ENCODE measurements at places on chromosomes 16 and 17.

DNA sequence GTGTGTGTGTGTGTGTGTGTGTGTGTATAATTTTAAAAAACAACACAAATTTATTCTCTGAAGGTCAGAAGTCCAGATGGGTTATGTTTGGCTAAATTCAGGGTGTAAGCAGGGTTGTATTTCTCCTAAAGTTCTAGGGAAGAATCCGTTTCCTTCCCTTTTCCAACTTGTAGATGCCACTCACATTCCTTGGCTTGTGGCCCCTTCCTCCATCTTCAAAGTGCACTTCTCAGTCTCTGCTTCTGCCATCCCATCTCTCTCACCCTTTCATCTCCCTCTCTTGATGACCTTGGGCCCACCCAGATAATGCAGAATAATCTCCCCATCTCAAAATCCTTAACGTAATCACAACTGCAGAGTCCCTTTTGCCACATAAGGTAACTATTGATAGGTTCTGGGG lies 7.8 kb upstream of the TFAP4 start:
- no peak for DNase-seq

GRCh38 chr16:574021-574760 lies 4.4 kb downstream of the PIGQ start:
- DNase-seq: no peak

DNA sequence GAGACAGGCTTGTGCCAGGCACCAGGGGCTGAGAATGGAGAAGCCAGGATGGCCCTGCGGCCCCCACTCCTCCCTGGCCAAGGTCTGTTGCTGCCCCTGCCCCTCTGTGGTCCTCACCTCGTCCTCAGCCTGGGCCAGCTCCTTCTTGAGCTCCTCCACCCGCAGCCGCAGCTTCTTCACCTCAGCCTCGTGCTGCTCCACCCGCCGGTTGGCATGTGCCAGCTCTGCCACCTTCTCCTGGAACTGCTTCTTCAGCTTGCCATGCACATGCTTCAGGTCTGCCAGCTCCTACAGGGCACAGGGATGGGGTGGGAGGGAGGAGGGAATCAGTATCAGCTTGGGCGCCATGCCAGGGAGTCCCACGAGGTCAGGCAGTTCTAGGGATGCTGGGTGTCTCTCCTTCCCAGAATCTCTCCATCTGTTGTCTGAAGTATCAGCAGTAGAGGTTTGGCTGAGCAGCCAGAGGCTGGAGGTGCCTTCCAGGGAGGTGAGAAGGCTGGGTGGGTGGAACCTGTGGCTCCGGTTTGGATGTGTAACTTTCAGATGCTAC lies 20.1 kb downstream of the CCDC102A start:
- DNase-seq: no peak

- peak; percentile 73 for DNase-seq
Observed at GRCh38 chr16:66894948-66895688, 14.8 kb downstream of the PDP2 start.

- peak; percentile 79 for DNase-seq
Observed at GRCh38 chr17:1179818-1180742, at the start of gene ABR. TSS of gene ABR (minus strand) at chr17:1179981. CDS start at chr17:1179727, 254 bp downstream.

DNA sequence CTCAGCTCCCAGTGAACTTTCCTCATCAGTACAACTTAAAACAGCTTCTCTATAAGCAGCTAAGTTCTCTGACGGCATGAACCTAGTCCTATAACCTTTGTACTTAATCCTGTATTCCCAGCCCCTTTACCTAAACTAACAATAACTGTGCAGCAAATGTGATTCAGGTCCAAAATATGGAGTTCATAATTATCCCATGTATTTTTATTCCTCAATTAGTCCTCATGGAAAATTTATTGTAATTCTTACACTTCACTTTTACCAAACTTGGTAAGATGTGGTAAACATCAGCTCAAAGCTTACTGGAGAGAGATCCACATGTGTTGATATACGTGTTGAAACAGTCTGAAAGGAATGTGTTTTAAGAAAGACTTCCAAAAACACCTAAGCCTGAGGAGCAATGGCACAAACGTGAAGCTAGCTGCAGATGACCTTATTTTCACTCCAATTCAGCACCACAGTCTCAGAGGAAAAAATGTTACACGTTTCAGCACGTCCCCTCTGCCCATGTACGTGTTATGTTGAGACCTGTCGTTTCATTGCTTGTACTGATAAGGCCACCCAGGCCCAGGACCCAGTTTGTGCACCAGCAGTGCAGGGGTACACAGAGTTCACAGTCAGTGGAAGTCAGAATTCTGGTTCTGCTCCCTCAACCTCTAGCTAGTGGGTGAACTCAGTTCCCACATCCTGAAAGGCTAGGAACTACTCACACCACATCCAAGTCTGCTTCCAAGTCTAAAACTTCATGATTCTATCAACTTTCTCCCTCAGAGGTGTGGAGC lies 7.1 kb downstream of the USP31 start:
- DNase-seq: no peak

GRCh38 chr16:5205361-5206040 lies 107.9 kb upstream of the EEF2KMT start:
- DNase-seq: no peak

GRCh38 chr17:82808006-82808405 lies 31.8 kb downstream of the ZNF750 start:
- no peak for DNase-seq

DNA sequence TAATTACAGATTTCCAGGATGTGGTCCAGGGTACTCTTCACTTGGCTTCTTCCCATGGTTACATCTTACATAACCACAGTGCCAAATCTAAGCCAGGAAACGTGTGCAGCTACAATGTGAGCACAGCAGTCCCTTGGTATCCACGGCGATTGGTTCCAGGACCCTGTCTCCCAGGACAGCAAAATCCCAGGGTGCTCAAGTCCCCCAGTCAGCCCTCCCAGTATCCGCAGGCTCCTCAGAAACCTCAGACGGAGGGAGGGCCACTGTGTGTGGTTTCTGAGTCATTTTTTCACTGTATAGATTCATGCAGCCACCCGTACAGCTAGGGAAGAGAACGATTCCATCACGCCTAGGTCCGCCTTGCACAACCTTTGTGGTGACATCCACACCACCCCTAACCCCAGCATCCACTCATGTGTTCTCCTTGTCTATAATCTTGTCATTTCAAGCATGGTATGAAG lies 11.1 kb upstream of the ATP2C2 start:
- DNase-seq: no peak

- no peak for DNase-seq
Observed at GRCh38 chr16:27118526-27118925, 51.8 kb downstream of the C16orf82 start.

DNA sequence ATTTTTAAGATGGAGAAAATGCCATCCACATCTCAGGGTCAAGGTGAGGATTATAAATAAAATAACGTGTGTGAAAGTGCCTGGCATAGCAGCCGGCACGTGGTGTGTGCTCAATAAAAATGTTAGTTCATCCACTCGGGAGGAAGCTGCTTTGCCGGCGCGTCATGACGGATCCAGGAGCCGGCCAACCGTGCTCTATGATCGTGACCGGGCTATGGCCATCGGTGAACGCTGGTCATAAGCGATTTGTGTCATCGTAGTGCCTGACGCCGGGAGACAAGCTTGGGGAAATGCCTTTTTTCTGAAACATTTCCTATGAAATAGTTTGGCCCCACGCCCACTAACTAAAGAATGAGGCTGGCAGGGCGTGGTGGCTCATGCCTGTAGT lies 74.0 kb downstream of the CMC2 start:
- DNase-seq: no peak

- DNase-seq: no peak
Observed at GRCh38 chr17:44193326-44194084, 6.2 kb downstream of the ATXN7L3 start.

DNA sequence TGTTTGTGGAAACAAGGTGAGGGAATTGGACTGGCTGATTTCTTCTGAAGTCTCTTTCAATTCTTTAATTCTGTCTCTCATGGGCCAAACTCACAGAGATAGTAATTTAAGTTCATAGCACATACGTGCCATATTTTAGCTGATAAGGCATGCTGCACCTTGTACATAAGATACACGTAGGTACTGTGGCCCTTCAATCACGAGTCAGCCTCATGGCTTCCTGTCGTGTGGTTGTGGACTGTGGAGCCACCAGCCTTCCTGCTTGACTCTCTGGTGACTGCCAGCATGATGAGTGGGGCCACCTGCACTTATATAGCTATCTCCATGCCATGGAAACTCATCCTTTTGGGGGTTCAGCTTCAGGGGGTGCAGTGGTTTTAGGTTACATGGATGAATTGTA lies 25.1 kb downstream of the KSR1 start:
- DNase-seq: no peak

- DNase-seq: no peak
Observed at GRCh38 chr16:76195648-76196047, 81.6 kb upstream of the CNTNAP4 start.

GRCh38 chr16:49213594-49213993 lies 68.0 kb downstream of the CBLN1 start:
- DNase-seq: no peak

DNA sequence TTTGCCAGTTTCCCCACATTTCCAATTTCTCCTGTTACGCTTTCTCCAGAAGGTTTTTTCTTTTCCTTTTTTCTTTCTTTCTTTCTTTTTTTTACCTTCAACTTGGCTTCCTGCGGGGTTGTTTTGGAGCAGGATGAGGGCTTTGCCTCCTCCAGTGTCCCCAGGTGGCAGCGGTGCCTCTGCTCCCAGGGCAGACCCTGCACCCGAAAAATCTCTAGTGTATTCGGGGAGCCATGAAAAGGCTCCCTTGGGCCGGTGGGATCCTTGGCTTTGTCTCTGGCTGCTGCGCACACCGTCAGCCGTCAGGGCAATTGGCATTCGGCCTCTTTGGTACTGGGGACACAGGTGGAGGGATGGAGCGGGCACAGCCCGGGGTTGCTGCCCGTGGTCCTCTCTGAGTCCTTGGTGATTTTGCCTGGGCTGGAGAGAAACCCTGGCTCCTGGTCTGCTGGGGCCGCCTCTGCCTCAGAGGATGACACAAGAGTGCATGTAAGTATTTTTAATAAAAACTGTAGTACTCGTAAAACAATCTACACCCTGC lies 846 bp downstream of the ITGB3 start:
- no peak for DNase-seq

GRCh38 chr17:56785997-56786680 lies 47.6 kb downstream of the C17orf67 start:
- no peak for DNase-seq
